Activated CD8-positive, alpha-beta memory T cell treated with anti-CD3 and anti-CD28 coated beads, Interleukin-2, amount 10 ng/mL, durations not matched to agents 7 days and 5 days (primary cell): ENCODE measurements at places on chromosomes 3 and 15.

GRCh38 chr15:101019366-101019896 is 100.3 kb downstream of the LRRK1 start:
- DNase-seq = peak; percentile 12

DNA sequence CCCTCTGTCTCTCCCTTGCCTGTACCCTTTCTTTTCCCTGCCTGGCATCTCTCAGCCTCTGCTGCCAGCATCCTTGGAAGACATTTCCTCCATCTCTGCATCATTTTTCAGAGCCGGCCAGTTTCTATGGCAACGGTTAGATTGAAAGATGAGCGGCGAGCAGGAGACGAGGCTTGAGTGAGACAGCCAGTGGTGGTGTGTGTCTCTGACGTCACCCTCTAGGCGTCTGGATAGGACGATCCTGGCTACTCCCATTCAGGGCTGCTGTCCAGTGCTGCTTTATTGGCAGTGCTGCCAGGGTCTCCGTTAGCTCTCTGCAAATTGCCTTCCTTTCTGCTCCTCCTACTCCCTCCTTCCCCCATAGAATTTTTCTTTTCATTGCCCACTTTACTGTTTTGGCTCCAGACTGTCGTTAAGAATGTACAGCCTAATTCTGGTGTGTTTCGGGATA is 57.9 kb downstream of the TRAK1 start:
- no peak for DNase-seq

GRCh38 chr3:174938102-174938501 is 79.0 kb downstream of the NAALADL2 start:
- no peak for DNase-seq

- no peak for DNase-seq
Observed at GRCh38 chr3:176961916-176962315, 235.4 kb downstream of the TBL1XR1 start.

GRCh38 chr3:17401912-17402311 is 340.5 kb downstream of the TBC1D5 start:
- DNase-seq = no peak

GRCh38 chr3:50205413-50206276 is 574 bp downstream of the SLC38A3 start:
- peak; percentile 50 for DNase-seq

GRCh38 chr3:73804204-73804603 is 179.5 kb upstream of the PDZRN3 start:
- DNase-seq = no peak

DNA sequence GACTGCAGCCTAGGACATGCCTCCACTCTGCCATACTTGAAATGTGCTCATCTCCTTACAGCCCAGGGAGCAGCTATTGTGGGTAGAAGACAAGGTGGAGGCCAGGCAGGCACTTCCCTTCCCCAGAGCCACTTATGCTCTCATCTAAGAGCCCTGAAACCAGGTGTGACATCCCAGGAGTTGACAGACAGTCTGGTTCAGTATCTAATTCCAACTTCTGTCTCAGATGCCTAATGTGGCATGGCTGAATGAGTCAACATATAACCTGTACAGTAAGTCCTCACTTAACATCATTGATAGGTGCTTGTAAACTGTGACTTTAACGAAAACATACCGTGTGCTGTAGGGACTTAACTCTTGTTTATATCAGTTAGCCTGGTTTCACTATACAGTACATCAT is 1.2 kb upstream of the CAPN3 start:
- DNase-seq = no peak

- DNase-seq = no peak
Observed at GRCh38 chr3:112101916-112102315, 15.7 kb downstream of the C3orf52 start.
